Stimulated activated CD8-positive, alpha-beta memory T cell treated with anti-CD3 and anti-CD28 coated beads, Interleukin-7, amount 100 ng/mL, for 1 hour (primary cell): ENCODE measurements at places on chromosomes 2 and 18.

- DNase-seq: no peak
These were observed 24.5 kb downstream of the NFATC1 start for GRCh38 chr18:79420033-79420745.

DNA sequence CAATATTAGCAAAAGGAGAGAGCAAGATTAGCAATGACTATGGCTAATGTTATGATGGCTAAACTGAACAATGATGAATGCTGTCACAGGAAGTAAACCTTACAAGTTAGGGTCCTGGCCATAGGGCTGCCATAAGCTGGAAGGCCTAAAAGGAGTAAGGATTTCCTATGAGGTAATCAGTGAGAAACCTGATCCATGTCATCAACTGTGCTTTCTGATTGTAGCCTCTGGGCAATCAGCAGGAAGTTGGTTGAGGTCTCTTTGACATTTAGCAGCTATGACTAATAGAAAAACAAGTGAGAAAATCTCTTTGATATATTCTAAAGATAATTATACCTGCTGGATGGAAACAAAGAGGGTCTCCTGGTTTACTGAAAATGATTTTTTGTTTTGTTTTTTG is 193.0 kb downstream of the RAB3GAP1 start:
- no peak for DNase-seq

GRCh38 chr2:127181851-127182250 is 38.2 kb downstream of the CYP27C1 start:
- no peak for DNase-seq

DNA sequence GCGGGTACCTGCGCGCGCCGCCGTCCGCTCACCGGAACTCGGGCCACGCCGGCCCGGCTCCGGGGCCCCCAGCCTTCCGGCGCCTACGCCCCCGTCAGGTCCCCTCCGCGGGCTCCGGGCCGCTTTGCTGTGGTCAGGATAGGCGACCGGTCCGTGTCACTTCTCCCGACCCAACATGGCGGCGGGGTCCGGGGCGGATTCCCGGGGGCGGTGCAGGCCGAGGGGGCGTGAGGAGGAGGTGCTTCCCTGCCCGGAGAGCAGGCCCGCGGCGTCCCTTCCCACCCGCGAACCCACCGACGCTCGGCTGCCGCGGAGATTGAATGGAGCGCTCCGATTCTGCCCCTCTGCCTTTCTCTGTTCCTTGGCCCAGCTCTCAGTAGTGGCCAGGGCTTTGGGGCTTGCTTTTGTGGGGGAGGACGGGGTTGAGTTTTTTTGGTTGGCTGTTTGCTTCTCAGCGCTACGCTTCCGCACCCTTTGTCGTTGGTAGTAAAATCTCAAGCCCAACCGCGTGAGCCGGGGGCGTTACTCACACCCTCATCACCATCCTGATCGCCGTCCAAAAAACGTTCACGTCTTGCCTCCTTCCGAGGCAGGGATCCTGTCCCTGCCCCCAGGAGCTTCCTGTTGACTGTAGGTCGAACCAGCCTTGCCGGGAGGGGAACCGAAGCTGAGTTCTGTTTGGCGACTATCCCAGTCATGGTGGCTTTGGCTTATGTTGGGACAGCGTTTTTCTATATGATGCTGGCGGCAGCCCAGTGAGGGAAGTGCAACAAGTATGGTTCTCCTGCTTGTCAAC is 532 bp upstream of the YES1 start:
- DNase-seq: peak; percentile 49

- no peak for DNase-seq
These were observed 7.3 kb downstream of the GATA6 start for GRCh38 chr18:22176420-22177326.

- DNase-seq: no peak
These were observed 34.2 kb downstream of the SPATS2L start for GRCh38 chr2:200340508-200341224.

DNA sequence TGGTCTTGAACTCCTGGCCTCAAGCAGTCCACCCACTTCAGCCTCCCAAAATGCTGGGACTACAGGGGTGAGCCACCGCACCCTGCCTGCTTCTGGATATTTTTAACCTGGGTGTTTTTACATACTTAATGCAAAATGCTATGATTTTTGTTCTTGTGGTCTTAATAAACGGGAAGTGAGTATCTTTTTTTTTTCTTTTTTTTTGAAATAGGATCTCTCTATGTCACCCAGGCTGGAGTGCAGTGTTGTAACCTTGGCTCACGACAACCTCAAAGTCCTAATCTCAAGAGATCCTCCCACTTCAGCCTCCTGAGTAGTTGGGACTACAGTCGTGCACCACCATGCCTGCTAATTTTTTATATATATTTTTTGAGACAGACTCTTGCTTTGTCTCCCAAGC is 19.2 kb upstream of the ASXL2 start:
- no peak for DNase-seq
